ENCODE measurements at places on chromosomes 2 and 18.

DNA sequence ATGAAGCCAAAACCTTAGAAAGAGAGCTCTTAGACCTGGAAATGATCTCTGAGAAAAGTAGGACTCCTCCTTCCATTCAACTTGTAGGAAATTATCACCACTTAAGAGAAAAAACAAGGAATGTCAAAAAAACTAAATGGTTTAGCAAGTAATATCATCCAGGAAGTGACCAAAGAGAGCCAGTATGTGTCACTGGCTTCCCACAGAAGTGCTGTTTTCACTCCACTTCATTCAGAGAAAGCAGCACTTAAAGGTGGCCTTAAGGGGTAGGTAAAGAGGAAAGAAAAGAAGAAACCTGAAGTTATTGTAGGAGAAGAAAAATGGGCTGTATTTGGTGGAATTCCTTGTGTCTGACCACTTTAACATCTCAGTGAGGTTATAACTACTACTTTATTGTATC, 414.4 kb upstream of the ETAA1 start:
- DNase-seq = no peak

- DNase-seq = no peak
These were observed 6.8 kb downstream of the COPS9 start for GRCh38 chr2:240129311-240129710.

GRCh38 chr18:59142274-59142673, 2.6 kb downstream of the SEC11C start:
- no peak for DNase-seq

DNA sequence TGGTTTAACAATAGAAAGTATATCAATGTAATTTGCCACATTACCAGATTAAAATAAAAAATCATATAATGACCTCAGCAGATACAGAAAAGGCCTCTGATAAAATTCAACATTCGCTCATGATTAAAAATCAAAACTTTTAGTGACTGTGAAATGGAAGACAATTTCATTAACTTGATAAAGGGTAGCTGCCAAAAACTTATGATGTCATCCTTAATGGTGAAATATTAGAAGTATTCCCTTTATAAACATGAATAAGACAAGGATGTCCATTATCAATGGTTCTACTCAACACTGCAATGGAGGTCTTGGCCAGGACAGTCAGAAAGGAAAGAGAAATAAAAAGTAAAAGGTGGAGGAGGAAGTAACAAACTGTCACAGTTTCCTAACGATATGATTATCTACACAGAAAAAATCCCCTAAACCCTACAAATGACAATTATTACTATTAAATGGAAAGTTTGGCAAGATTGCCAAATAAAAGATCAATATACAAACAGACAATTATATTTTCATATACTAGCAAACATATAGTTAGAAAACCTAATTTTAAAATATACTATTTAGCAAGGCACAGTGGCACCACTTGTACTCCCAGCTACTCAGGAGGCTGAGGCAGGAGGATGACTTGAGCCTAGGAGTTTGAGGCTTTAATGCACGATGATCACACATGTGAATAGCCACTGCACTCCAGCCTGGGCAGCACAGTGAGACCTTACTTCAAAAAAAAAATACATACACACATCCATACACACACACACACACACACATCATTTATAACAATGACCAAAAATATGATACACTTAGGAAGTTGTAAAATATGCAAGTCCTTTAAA, 12.8 kb downstream of the METTL8 start:
- DNase-seq = no peak

GRCh38 chr2:199588054-199588453, 130.3 kb upstream of the SATB2 start:
- DNase-seq = no peak

DNA sequence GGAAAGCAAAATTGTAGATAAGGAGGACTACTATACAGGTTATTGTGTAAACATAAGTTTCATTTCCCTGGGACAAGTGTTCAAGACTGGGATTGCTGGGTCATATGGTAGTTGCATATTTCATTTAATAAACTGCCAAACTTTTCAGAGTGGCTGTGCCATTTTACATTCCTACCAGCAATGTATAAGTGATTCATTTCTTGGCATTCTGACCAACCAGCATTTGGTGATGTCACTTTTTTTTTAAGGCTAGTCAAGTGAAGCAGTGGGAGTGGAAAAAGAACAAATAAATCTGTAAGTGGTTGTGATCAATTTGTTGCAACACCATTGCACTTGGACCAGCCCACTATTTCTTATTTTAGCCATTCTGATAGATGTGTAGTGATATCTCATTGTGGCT, 5.2 kb upstream of the CHCHD5 start:
- DNase-seq = no peak

DNA sequence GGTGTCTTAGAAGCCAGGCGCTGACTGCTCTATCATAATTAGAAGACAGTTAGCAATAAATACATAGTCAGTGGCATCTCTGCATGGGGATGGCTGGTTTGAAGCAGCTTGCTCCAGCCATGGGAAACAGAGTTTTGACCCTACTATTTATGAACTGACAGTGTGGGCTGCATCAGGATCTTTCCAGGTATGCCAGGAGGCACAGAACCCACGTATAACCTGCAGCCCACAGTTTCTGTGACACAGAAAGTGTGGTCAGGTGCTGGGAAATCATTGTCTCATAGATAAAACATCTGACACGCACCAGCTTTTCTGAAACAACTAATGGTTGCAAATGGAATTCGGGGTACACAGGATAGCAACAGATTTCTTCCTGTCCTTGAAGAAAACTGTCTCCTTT, 34.7 kb downstream of the INPP4A start:
- no peak for DNase-seq

- no peak for DNase-seq
These were observed 553.7 kb upstream of the SYT4 start for GRCh38 chr18:43830947-43831346.

GRCh38 chr2:166593403-166593802, 99.4 kb upstream of the SCN7A start:
- DNase-seq = no peak

DNA sequence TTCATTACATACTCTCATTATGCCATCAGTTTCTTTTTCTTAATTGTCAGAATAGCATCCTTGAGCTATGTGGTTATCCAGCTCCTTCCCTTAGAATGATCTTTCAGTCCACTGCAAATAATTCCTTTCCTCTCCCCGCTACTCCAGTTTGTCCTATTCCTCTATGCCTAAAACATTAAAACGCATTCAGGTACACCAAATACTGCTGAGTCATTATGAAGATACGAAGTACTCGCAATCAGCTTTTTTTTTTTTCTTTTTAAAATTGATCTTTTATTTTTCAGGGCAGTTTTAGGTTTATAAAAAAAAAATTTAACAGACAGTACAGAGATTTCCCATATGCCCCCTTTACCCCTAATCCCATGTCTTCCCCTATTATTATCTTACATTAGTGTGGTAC, 164.8 kb upstream of the TMEM200C start:
- no peak for DNase-seq

GRCh38 chr2:230254152-230254881, 28.8 kb downstream of the SP140 start:
- no peak for DNase-seq

- peak; percentile 77 for DNase-seq
These were observed 10.5 kb downstream of the PCARE start for GRCh38 chr2:29063646-29064345.

GRCh38 chr2:12320991-12321641, 395.6 kb upstream of the TRIB2 start:
- no peak for DNase-seq

GRCh38 chr2:240556553-240557100, 1.2 kb downstream of the ANKMY1 start:
- peak; percentile 27 for DNase-seq

- DNase-seq = no peak
These were observed 94.8 kb upstream of the ARL5A start for GRCh38 chr2:151922845-151923666.

GRCh38 chr18:26497866-26498265, 50.5 kb downstream of the KCTD1 start:
- DNase-seq = no peak

DNA sequence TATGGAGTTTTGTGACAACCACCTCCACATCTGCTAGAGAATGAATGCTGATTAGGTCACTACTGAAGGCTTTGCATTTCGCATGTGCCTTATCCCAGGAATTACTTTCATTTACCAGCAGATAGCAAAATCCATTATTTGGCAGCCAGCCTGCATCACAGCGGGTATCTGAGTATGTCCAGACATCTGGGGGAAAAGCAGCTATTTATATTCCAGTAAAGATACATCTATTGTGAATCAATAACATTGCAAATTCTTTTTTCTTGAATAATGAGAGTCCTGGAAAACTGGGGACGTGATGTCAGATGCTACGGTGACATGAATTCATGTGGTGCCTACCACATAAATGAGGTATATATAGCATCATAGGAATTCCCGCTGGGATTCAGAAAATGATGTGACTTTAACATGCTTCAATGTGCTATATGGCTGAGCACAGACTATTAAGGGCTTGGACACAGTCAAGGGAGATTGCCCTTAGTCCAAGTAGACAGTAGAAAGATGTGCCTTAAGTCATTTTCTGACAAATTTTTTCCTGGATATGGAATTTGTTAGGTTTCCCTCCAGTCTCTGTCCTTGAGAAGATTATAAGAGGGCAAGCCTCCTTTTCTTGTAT, 84.2 kb upstream of the CD302 start:
- no peak for DNase-seq

- no peak for DNase-seq
These were observed 112.0 kb downstream of the VIT start for GRCh38 chr2:36808386-36809068.

DNA sequence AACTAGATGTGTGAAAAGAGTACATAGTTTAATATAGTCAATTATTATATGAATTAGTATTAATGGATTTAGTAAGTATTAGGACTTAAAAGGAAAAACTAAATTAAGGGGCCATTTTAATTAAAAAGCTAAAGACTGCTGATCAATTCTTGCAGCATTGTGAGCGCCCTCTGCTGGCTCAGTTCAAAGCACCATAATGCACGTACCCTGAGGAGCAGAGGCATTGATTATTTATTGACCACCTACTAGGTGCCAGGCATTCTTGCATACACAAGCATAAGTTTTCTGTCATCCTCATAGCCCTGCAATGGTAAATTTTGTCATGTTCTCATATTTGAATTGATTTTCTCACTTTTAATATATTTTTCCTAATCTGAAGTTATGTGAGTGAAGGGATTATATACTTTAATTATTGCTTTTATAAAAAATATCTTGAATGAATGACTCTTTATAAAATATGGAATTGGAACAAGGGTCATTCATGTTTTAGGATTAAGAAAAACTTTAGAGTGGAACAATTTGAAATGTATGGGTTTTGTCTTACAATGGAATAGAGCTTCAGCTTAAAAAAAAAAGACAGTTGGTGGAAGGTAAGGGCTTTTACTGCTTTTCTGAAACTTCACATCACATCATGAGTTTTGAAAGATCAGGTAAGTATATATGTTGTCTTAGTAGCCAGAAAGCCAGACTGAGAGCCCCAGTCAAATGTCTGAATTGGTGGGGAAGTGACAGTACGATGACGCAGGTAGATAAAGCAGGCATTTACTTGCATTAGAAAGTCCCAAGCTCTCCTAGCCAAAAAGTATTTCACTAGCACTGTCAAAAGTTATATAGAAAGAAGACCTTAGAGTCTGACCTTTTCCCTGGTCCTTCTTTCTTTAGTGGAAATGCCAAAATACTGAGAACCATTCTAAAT, 9.7 kb downstream of the ITGA4 start:
- no peak for DNase-seq

DNA sequence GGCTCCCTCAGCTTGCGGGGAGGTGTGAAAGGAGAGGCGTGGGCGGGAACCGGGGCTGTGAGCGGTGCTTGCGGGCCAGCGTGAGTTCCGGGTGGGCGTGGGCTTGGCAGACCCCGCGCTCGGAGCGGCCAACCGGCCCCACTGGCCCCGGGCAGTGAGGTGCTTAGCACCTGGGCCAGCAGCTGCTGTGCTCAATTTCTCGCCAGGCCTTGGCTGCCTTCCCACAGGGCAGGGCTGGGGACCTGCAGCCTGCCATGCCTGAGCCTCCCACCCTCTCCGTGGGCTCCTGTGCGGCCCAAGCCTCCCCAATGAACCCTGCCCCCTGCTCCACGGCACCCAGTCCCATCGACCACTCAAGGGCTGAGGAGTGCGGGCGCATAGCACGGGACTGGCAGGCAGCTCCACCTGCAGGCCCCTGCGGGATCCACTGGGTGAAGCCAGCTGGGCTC, 48.2 kb downstream of the RNF138 start:
- DNase-seq = no peak

GRCh38 chr18:54856105-54856646, 27.9 kb downstream of the RAB27B start:
- DNase-seq = no peak

GRCh38 chr2:177187631-177188312, 24.8 kb upstream of the HNRNPA3 start:
- no peak for DNase-seq

DNA sequence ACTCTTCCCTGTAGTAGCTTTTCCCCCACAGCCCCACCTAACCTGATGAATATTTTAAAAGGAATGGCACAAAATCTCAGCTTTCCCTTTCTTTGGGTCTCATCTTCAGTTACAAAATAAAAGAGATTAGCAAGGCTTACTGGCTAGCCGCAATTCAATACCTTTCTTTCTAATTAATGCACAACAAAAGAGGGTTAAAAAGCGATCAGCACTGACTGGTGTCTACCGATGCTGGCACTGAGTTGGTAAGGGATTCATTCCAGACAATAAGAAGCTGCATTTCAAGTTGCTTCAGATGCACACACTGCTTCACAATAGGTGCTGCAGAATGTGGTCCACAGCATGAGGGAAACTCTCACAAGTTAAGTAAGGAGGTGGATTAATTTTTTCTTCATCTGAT, 41.9 kb downstream of the HDHD2 start:
- no peak for DNase-seq

DNA sequence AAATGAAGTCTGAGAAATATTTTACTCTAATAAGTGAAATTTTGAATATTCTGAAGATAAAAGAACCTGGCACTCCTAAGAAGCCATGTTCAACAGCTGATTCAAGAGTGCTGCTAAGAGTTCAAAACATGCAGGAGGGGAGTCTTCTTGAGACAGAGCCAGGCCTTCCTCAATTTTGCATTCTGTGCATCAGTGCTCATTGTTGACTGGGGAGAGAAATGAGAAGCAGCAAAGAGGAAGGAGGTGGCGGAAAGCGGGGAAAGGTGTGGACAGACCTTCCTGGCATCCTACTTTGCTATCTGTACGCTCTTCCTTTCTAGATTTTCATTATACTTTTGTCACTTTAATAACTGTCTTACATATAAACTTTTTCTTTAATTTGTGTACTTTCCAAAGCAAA, 29.7 kb upstream of the TXNDC2 start:
- no peak for DNase-seq
